ENCODE measurements at places on chromosomes 7 and 10.
A peak's percentile ranks its signal among the peaks of the same experiment; 100 is the strongest.

- no peak for DNase-seq
Observed at GRCh38 chr10:123669886-123670285, 3.7 kb downstream of the GPR26 start.

GRCh38 chr10:91590142-91590903, 42.5 kb downstream of the PPP1R3C start:
- no peak for DNase-seq

DNA sequence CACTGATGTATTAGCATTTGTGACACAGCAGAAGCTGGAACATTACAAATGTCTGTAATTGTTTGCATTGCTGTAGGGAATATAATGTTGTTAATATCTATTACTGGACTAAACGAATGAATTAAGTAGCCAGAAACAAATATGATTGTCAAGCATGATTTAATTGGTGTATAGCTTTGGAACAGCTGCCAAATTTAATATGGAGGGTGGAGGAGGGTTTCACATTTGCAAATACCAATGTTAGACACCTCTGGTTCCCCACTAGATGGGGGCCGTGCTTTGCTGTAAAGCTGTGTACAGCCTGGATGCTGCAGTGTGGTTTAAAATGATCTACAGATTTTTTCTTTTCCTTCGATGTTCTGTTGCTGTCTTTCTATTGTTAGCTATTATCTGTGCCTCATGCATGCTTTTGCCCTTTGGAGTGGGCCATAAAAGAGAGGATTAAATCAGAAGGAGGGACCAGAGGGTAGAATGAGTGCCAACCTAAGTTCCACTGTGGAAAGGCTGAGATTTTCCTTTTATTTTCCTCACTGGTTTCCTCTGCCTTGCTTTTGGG, 23.1 kb downstream of the DNAJB9 start:
- DNase-seq: no peak

DNA sequence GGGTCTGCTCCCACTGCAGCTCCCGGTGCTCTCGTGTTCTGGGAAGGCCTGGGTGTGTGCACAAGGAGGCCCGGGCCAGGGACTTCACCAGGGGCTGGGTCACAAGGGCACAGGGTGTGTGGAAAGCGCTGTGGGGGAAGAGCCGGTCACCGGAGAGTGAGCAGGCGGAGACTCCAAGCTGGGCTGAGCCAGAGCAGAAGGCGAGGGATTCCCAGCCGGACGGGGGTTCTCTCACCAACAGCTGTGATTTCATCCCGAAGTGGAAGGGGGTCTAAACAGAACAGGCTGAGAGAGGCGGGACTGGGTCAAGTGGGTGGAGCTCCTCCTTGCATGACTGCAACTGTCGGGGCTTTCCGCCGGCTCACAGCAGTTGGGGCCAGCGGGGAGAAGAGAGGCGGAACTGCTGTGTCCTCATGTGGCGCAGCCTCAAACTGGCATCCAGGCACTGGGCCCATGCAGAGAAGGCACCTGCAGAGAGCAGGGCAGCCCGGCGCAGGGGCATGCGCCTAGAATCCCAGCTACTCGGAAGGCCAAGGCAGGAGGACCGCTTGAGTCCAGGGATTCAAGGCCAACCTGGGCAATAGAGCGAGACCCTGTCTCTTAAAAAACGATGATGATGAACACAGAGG, 7.6 kb upstream of the ORAI2 start:
- peak; percentile 62 for DNase-seq

- DNase-seq: no peak
Observed at GRCh38 chr10:81116201-81116600, 578.5 kb downstream of the SH2D4B start.

DNA sequence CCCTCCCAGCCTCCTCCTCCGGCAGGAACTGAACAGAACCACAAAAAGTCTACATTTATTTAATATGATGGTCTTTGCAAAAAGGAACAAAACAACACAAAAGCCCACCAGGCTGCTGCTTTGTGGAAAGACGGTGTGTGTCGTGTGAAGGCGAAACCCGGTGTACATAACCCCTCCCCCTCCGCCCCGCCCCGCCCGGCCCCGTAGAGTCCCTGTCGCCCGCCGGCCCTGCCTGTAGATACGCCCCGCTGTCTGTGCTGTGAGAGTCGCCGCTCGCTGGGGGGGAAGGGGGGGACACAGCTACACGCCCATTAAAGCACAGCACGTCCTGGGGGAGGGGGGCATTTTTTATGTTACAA, 83.3 kb downstream of the PAX2 start:
- no peak for DNase-seq

- DNase-seq: no peak
Observed at GRCh38 chr7:94301024-94301586, 93.6 kb upstream of the COL1A2 start.

- no peak for DNase-seq
Observed at GRCh38 chr10:43220657-43221418, 46.0 kb downstream of the RASGEF1A start.

DNA sequence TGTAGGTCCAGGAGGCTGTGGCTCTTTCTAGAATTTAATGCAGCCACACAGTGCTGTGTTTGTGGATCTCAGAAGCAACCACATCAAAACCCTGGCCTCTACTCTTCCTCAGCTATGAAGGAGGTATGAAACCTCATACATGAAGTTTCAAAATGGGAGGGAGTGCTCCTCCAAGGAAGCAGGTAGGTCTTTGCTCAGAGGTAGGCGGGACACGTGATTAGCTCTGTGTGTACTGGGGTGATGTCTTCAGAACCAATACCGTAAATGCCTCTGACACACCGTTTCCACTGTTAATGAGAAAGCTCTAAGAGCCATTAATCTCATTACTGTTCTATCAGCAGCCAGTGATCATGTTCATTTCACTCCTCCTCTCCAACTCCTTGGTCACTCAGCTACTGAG, 126.1 kb downstream of the PLXNA4 start:
- DNase-seq: no peak

- no peak for DNase-seq
Observed at GRCh38 chr10:8061274-8062211, 7.1 kb downstream of the GATA3 start.

- no peak for DNase-seq
Observed at GRCh38 chr7:10412422-10413019, 561.2 kb upstream of the PHF14 start.

- DNase-seq: no peak
Observed at GRCh38 chr7:106110238-106110560, 1.9 kb downstream of the SYPL1 start.

GRCh38 chr7:127997226-127997922, 33.9 kb downstream of the LRRC4 start:
- no peak for DNase-seq

Measured in activated T-helper 1 cell treated with anti-CD3 and anti-CD28 coated beads, Interleukin-2, amount 50 U/mL, for 16 hours (primary cell).